Cerebellar cortex (tissue), 1 donor: ENCODE measurements at places on chromosomes 5 and 9.

- no peak for DNase-seq
Observed at GRCh38 chr9:36935768-36936497, 98.1 kb downstream of the PAX5 start.

DNA sequence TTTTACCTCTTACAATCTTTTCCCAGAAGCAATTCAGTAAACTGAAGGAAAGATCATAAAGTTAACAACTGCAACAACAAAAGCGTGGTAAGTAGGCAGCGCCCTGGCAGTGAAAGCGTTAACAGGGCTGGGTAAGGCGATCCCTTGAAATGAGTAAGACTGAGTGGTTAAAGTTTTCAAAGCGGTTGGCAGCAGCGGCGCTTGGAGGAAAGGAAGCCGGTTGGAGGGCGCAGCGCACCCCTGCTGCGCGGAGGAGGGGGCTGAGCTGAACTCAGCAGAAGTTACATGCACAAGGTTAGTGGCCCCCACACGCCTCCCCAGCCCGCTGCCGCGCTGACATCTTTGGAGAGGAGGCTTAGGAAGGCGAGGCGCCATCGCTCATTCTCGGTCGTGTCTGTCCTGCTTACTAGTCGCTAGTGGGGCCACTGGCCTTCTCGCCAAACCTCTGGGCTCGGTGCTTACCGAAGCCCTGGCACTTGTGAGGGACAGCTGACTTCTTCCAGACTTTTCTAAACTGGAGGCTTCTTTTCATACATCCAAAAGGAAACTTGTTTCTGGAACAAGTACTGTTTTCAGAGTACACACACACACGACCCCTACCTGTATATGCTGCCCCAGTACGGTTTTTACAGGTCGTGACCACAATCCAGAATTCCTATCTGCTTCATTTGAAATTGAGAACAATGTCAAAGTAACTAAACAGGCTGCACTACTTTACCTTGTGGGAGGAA lies at the start of gene SH3RF2:
Gene SH3RF2, plus strand, starts transcription at position 178 of the 731 bp plus-strand sequence. CDS start 1,351 bp downstream, outside the sequence.
- peak; percentile 82 for DNase-seq

GRCh38 chr5:72746736-72747135 lies 69.7 kb upstream of the TNPO1 start:
- DNase-seq: no peak

DNA sequence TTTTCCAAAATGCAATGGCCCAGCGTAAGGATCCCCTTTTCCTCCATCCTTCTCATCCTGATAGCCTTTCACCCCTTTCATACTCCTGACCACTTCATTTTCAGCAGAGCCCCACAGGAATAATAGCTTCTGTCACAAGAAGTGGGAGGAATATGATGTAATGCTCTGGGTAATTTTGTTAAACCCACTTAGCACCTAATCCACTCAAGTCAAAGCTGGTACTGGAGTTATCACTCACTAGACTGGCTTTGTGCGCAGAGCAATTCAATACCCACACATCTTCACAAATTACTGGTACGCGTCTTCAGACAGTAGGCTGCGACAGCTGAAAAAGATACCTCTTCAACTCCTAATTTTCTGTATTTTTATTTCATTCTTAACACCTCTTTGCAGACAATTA lies 2232.8 kb upstream of the WWC1 start:
- DNase-seq: no peak

- DNase-seq: no peak
Observed at GRCh38 chr9:110065532-110065931, 142.4 kb downstream of the C9orf152 start.

DNA sequence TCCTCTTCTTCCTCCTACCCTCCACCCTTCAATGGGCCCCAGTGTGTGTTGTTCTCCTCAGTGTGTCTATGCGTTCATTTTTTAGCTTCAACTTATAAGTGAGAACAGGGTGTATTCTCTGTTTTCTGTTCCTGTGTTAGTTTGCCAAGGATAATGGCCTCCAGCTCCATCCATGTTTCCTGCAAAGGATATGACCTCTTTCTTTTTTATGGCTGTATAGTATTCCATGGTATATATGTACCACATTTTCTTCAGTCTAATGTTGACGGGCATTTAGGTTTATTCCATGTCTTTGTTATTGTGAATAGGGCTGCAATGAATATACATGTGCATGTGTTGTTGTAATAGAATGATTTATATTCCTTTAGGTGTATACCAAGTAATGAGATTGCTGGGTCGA lies 634.9 kb upstream of the SEMA6A start:
- DNase-seq: no peak
